GM06990 (cell line): ENCODE measurements at places on chromosomes 2 and 18.

DNA sequence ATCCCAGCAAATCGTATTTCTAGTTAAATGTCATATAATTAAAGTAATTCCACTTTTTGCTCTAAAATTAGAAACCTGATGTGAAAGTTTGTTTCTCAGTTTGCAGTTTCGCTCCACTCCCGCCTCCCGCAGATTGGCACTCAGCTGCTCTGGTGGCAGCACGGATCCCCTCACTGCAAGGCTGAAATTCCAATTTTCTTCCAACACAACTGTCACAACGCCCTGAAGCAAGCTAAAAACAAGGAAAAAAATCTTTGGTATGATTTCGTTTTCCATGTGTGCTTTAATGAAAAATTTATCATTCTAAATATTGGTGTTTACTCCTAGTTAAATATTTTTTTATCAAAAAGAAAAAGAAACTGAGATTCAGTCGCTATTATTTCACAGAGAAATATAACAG lies 38.5 kb downstream of the FTCDNL1 start:
- DNase-seq, result no peak

GRCh38 chr2:209579230-209579749 lies 155.4 kb downstream of the MAP2 start:
- DNase-seq, result no peak

- no peak for DNase-seq
Measured at GRCh38 chr2:202495230-202495604, 119.1 kb downstream of the BMPR2 start.

DNA sequence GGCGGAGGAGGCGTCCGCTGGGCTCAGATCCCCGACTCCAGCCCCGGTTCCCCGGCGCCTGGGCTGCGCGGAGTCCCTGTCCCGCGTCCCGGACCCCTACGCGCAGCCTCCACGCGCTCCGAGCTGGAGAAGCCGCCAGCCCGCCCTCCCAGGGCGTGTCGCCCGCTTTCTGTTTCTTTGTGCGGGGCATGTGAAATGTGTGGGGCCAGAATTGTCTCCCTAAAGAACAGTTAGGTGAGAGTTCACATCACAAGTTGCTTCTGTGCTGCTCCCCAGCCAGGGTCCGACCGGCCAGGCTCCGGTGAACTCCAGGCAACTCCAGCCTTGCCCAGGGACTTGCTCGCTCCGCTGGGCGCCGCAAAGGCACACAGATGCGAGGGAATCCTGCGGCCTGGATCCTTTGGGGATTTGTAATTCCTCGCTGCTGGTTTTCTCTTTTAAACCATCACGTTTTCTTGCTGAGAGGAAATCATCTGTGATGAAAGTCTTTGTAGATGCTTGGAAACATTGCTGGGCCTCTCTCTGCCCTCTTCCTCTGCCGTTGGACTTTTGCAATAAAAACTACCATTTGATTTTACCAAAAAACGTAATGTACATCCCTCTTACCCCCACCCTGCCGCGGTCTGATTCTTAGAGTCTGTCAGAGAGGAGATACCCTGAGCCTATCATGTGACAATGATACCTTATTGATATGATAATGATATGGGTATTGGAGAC lies 631 bp downstream of the GYPC start:
- peak; percentile 61 for DNase-seq

DNA sequence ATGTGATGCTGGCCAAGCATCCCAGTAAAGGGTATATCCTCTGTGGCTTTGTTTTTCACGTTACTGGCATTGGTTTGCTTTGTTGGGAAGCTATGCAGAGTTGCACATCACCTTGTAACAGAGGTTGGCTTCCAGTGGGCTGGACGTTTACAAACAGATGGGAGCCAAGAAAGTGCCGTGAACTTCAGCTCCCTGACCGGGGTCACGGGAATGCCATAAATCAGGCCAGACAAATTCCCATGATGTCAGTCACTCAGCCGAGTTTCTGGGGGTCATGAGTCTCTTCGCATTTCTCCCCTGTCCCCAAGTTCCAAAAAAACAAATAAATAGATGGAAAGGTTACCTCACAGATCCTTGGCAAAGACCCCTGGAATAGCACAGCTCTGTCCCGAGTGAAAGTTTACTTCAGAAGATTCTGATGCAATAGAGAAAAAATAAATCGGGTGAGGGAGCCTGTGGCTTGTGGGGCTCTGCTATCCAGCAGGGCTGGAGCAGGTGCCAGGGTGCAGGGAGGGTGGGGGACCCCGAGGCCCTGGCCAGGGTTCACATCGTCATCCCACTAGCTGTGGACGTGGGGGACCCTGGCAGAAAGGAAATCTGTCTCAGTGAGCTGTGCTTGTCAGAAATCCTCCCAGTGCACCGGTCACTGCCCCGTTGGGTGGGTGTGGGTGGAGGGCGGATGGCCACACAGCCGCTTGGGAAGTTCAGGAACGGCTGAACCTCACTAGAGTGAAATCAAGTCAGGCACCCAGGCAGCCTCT lies 27.8 kb downstream of the TWIST2 start:
- no peak for DNase-seq

DNA sequence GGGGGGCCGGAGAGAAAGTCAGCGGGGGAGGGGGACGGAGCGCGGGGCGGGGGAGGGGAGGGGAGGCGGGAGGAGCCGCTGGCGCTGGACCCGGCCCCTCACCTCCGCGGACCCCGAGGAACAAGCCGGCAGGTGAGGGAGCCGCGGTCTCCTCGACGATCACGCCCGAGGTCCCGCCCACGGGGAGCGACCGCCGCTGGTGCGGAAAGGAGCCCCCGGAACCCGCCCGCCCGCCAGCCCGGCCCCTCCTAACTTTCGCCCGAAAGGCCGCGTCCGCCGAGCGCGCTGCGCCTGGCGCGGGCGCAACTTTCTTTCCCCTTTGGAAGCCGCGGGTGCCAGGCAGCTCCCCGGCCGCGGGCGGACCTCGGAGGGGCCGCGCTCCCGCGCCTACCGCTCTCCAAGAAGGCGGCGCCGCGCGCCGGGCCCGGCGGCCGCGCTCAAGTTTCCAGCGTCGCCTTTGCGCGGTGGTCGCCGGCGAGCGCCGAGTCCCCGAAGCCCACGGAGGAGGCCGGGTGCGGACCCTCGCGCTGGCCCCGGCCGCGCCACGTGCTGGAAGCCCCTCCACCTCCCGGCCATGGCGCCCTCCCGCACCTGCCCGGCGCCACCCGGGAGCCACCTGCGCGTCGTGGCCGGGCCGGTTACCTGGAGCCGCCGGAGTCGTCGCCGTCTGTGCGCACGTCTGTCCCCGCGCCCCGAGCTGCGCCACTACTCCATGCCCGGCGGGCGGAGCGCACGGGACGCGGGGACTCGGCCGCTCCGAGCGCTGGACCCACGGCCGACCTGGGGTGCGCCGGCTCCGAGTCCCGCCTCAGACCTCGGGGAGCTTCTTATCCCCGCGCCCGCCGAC lies at the start of gene ALKAL2:
Gene ALKAL2 (minus strand): TSS at position 181 of the 847 bp plus-strand sequence. CDS start 256 bp downstream, outside the sequence.
- DNase-seq, result no peak

DNA sequence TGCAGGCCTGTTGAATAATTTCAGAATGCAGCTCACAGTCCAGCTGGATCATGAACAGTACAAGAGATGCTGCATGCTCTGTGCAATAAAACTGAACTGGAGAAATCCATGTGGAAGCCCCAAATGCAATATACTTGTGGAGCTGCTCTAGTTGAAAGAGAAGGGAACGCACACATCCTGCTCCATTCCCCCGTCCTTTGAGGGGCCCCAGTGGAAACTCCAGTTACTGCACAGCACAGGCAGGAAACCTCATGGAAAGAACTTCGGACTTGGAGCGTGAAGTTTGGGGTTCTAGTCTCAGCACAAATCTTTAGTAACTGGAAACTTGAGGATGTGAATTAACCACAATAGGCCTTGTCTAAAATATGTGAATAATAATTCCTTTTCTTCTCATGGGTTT lies 73.2 kb downstream of the PLA2R1 start:
- DNase-seq, result no peak

DNA sequence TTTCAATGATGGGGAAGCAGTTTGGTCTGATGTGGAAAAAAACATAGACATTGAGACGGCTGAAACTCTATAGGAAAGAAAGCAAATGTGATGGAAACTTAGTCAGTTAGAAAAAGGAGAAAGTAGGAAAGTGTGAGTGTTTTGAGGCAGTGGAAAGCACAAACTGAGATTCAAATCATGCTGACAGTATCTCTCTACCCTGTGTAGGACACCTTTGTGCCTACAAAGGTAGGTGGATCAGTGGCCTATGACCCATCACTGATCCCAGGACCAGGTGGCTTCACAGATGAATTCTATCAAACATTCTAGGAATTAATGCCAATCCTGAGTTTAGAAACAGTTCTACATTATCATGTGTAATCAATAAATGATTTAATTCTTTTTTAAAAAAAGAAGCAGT lies 57.1 kb downstream of the CD226 start:
- no peak for DNase-seq

DNA sequence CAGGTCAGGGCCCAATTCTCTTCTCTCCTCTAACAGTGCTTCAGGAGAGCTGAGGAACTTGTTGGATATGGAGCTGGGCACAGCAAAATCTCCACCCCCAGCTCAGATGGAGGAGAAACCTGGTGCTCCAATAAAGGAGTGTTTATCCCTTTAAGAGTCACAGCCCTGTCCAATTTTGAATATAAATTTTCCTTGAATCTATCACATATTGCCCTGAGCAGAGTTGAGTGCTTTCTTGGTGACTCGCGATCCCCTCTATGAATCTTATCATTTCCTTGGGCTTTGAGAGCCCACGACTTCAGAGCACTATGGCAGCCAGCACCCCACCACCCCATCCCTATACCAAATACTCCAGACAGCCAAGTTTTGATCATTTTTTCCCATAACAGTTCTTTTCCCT lies 34.4 kb upstream of the SMAD7 start:
- no peak for DNase-seq

DNA sequence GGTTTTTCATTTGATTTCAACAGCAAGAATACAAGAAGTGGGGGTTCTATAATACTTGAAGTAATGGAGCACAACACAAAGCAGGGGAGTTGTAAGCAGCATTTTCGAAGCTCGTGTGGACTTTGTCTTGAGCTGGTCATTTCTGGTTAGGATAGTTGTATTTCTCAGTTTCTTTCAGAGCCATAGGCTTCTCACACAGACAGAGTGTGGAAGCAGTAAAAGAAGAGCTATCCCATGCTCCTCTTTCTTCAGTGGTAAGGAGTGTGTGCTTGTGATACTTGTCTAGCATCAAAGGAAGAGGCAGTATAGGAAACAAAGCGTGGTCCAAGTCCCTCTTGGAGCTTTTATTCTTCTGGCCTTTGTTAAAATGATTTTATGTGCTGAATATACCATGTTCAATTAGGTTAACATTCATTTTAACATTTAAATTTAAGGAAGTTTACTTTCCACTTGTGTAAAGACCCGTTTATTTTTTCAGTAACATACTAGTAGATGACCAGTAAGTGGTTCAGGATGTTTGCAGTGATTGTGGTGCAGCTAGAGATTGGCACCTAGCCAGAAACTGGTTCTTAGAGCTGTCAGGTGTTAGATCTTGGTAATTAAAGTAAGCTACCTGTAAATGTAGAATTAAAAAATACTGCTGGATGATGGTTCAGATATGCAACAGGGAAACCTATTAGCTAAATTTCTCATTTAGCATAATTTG lies 14.6 kb downstream of the CCNYL1 start:
- DNase-seq, result no peak

GRCh38 chr2:129070663-129071062 lies 752.0 kb upstream of the HS6ST1 start:
- DNase-seq, result no peak

DNA sequence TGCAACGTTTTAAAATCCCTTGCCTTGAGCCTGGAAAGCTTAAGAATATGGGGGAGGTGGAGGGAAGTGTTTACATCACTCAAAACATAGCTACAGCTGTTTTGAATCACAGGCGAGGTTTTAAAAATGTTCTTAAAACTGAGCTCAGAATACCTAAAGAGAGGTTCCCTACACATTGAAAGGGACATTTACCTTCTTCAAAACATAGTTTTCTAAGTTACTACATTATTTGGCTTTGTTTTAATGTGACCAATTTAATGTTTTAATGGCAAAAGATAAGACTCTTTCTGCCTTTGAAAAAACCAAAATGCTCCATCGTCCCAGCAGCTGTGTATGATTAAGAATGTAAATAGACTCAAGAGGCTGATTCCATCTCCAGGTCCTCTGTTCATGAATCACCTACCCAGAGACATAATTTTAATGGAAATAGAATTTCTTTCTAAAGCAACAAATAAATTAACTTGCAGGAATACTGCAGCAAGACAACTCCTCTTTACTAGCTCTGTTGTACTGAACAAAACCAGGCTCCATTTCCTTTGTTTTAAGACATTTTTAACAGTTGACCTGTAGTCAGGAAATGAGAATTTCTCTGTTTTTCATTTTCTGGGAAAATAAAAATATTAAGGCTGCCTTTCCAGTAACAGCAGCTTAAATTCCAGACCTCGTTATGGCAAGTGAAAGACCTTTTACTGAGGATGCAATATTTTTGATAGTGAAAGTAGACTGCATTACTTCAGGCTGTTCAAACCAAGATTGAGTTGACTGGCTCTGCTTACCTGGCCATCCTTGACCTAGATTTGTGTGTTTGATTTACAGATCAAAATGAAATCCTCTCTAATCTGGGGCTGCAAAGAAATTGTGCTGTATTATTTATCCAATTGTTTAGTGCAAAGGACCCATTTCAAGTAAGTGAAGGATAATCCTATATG lies 33.7 kb upstream of the WDR75 start:
- no peak for DNase-seq

- DNase-seq, result no peak
Measured at GRCh38 chr2:236908439-236909192, 177.1 kb upstream of the COPS8 start.

GRCh38 chr2:235142601-235143000 lies 190.8 kb downstream of the SH3BP4 start:
- DNase-seq, result no peak

DNA sequence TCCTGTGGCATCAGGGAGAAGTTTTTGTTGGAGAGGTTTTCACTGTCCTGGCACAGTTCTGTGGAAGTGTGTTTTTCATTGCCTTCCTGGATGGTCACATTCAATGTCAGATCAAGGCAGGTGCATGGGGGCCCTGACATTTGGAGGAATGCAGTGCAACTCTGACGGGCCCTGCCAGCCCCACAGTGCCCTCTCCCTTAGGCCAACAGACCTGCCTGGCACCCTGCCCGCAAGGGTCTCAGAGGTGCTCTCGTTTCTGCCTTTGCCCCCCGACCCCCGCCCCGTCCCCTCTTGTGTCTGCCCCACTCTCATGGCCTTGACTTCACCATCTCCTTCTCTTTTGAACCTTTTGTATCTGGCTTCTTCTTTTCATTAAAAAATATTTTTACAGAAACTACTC lies 257.2 kb upstream of the HDAC4 start:
- no peak for DNase-seq

- DNase-seq, result no peak
Measured at GRCh38 chr2:15920696-15921095, 19.7 kb upstream of the MYCN start.

DNA sequence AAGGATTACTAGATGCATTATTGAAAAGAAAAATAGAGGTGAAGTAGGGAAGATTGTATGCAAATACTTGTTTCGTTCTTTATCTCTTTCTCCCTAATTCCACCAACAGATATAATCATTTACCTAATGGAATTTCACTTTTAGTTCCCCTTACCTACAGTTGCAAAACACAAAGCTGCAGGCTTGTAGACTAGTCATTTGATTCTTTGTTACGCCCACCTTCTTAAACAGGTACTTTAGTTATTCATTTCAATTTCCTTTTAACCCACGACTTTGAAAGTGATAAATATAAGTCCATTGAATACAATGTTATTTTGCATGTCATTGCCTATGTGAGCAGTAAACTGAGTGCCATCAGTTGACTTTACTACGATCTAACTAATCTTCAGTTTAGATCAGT lies 3.9 kb upstream of the HRH4 start:
- DNase-seq, result peak; percentile 13
